LHCN-M2 (cell line): ENCODE measurements at places on chromosomes 12 and 14. TPM values are rescaled to one million over a fixed set of nuclear protein-coding genes. Genes with fewer than 3 reads are reported as not detected.

Gene ALKBH1
- 10.6 and 11.3 TPM in 2 replicates for total RNA-seq

Gene CCDC196
- not detected in 2 replicates for total RNA-seq

DNA sequence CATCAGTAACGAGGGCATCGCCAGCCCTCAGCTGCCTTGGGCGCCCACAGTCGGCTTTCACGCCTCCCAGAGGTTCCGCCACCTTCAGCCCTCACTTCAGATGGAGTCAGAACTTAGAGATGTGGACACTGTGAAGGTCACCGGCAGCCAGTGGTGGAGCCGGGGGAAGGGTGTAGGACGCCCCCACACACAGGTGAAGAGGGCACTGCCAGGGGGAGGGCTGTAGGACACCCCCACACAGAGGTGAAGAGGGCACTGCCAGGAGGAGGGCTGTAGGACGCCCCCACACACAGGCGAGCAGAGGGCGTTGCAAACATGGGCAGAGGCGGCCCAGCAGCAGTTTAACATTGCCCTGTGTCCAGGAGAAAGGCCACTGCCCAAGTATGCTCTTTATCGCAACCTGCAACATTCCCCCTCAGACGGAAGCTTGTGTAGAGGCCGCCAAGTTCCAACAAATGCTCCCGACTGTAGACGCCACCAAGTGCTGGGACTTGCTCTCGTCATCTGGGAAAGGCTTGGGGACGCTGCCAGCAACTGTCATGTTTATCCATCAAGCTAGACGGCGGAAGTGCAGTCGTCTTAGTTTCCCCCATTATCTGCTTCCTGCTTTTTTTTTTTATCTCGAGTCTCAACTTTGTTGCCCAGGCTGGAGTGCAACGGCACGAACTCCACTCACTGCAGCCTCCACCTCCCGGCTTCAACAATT, 4.9 kb upstream of the ANKLE2 start:
- DNase-seq, result peak; percentile 21

DNA sequence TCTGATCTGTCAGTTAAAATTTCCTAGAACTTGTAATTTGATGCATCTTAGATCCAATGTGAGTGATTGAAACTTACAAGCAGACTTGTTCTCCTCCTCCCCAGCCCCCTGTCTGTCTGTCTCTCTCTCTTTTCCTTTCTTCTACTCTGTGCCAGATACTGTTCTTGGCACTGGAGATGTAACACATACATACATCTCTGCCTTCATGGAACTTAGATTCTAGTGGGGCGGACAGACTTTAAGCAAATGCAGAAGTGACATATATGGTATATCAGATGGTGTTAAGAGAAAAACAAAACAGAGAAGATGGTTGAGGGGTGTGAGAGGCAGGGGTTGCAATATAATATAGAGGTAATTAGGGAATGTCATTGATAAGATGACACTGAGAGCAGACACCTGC, 6.6 kb downstream of the CHST11 start:
- no peak for DNase-seq

DNA sequence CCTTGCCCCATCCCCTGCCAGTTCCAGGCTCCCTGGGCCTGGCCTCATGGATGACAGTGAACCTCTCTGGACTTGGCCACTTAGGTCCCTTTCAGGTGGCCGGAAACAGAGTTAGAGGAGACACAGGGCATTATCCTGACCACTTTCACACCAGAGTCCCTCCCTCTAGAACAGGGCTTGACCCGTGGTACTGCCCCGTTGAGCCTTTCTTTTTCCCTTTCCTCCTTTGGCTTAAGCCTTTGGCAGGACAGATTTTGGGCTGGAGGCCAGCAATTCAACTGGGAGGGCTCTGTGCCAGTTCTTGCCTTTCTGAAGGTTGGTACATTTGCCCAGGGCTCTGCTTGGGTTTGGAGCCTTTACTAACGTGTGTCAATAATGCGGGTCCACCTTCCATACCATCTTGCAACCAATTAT, 22.8 kb downstream of the TPCN1 start:
- peak; percentile 69 for DNase-seq

DNA sequence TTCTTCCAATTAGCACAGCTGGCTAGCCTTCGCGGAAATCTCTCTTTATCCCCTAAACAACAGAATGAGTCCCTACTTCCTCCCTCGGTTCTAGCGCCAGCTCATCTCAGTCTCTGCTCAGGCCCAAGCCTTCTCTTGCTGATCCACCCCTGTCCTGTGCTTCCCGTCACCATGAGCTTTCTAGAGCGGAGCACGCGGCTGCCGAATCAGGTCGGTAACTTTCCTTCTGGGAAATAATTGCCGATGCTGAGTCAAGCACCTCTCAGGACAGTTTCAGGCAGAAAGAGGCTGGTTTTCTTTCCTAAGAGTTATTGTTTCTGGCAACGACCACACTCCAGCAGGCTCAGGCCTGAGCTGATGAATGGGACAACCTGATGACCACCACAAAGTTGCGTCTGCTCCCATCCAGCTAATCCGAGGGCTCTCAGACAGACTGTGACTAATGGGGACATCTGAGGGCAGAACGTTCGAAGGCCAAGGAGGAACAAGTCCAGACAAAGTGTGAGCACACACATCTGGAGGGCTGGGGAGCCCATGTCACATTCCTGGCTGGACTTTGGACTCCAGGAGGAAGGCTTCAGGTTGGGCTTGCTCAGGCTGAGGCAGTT, 13.6 kb upstream of the GPR68 start:
- peak; percentile 41 for DNase-seq

GRCh38 chr14:97644365-97644764, 847.2 kb downstream of the VRK1 start:
- no peak for DNase-seq

GRCh38 chr12:30989754-30990153, 63.2 kb downstream of the TSPAN11 start:
- DNase-seq, result no peak

DNA sequence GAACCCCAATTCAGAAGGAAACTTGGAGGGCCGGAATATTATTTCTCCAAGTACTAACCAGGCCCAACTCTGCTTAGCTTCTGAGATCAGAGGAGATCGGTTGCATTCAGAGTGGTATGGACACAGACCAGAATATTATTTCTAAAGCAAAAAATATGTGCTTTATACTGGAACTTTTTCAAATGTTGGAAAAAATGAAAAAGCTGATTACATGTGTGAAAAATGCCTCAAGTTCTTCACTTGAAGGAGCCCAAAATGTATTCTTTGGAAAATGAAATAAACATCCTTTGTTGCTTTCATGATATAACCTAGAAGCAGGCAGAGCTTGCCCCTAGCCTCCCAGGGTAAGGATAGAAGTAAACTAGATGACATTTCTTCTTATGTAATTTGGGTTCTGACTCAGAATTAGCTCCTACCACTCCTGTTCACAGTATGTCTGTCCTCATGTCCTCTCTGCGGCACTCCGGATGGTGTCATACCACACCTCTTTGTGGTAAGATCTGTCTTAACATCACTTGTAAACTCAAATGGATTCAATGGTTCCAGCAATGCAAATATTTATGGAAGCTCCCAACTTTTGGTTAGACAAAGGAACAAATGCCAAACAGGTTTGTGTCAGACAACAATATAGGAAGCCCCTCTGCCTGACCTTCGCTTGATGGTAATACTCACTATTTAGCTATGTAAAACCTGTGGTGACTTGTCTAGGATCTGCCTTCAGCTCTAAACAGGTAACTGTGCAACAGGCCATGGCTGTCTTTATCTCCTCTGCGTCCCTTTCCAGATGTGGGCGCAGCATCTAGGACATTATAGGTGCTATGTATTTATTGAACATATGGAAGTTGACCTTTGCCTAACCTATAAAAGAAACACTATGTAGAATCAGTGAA, 178.5 kb downstream of the SSPN start:
- no peak for DNase-seq

- DNase-seq, result peak; percentile 27
Measured at GRCh38 chr12:32273063-32273522, 126.3 kb upstream of the FGD4 start.

- DNase-seq, result no peak
Measured at GRCh38 chr12:32884962-32885361, 11.6 kb downstream of the PKP2 start.

GRCh38 chr12:123034022-123034541, 53.6 kb downstream of the ARL6IP4 start:
- DNase-seq, result no peak

GRCh38 chr12:121530600-121531355, 50.0 kb downstream of the KDM2B start:
- DNase-seq, result peak; percentile 49
